ENCODE measurements at places on chromosomes 4 and X.

GRCh38 chr4:62003695-62004094, 803.6 kb downstream of the ADGRL3 start:
- DNase-seq, result no peak

GRCh38 chrX:50093625-50094024, 107.2 kb downstream of the AKAP4 start:
- DNase-seq, result no peak

- DNase-seq, result no peak
These were observed 25.7 kb downstream of the RNF128 start for GRCh38 chrX:106752101-106752678.

GRCh38 chr4:126583509-126583908, 1049.2 kb upstream of the INTU start:
- no peak for DNase-seq

DNA sequence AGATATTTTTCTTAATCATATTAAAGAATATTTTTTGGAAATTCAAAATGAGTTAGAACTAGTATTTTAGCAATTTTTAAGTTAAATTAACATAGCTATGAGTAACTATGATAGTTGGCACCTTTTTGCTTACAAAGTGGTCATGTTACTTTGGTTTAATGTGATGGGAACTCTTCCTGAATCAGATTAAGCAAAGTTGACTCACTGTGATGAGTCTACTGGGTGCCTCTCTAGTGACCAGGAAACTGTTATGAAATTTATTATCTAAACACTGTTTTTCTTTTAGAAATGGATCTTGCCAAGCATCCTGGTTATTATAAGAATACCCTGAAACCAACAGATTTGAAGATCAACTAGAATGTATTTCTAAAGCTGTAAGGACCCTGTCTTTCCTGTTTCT, 985.8 kb downstream of the TRAM1L1 start:
- no peak for DNase-seq

DNA sequence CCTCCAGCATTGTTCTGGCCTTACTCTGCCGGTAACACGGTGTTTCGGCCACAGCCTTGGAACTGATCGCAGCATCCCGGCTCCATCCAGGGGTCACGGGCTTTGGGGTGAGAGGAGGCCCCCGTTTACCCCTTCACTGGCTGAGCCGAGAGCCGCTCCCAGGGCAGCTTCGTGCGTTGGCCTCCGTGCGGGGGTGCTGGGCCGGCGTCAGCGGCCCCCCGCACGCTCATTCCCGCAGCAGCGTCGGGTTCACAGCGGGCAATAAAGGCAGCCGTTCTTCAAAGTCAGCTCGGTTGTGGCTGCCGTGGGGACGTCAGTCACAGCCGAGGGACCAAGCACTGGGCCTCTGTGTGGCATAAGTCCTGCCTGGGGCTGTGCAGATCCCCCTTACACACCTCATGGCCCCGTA, 25.3 kb upstream of the PLCXD1 start:
- DNase-seq, result no peak

DNA sequence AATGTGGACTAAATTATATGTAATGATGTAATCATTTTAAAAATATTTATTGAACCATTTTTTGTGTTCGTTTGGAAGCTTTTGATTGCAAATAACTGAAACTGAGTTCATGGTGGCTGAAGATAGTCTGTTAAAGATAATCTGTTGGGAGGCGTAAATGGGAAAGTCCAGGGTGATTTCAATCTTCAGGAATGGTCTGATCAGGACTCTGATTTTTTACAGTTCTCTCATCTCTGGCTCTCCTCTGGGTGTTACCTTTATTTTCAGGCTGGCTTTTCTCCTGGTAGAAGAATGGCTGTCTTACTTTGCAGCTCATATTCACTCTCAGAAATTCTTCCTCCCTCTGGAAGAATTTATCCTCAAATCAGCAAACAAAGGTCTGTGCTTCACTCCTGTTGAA, 199.0 kb upstream of the LEF1 start:
- DNase-seq, result no peak

DNA sequence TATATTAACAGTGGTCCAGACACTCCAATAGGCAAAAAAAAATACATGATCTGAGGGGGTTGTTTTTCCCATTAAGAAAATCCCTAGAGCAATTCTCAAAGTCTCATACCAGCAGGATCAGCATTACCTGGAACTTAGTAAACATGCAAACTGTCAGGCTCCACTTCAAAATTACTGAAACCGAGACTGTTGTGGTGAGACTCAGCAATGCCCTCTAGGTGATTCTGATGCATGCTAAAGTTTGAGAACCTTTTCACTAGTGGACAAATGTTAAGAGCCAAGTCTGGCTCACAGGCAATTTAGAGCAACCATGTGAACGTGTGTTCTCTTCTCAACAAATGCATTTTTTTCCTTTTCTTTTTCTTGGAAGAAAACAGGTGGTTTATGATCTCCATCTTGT, 30.2 kb downstream of the NEK1 start:
- DNase-seq, result no peak

DNA sequence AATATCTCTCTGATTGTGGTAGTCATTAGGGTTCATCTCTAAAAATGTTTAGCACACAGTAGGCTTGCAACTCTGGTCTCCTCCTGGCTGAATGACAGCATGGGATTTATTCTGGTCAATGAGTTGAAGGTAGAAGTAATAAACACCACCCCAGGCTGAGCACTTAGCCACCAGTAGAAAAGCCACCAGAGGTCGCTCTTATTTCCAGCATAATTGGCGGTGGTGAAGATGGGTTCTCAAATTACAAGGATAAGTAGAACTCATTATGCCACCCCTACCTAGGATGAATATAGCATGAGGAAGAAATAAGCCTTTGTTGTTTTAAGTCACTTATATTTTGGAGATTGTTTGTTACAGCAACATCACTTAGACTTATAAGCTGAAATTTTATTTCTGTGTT, 302.7 kb downstream of the GPM6A start:
- DNase-seq, result no peak

DNA sequence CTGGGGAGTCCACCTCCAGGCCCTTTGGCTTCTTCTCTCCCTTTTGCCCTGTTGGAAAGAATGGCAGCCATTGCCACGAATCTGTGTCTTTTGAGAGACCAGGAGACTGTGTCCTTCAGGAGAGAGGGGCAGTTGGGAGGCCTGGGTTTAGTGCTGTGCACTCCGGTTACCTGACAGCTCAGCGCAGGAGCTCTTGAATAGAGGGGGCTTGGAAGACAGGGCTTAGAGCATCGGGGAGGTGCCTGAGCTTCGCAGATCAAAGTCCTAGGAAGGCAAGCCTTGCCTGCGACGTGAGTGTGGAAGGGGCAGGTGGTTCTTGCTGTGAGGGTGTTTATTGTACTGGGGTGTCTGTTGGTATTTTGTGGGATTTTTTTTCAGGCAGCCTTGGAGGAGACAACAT, 41.9 kb upstream of the TADA2B start:
- DNase-seq, result no peak

- DNase-seq, result no peak
These were observed 53.6 kb upstream of the PRPS1 start for GRCh38 chrX:107574711-107575110.

GRCh38 chrX:124239911-124240310, 92.5 kb upstream of the TEX13D start:
- DNase-seq, result no peak

DNA sequence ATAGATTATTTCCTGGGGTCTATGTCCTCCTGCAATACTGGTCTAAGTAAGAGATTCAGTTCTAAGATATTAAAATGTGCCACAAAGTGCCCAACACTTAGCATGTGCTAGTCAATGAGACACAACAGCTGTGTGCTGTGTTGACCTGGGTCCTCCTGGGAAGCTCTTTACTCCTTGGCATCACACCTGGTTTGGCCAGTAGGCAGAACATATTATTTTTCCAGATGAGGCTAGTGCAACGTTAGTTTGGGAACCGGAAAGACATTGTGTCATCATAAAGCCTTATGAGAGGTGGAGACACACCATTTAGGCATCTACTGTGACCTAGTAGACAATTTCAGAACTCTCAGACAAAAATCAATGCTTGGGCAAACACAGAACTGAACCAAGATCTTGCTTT, 197.8 kb downstream of the MID1IP1 start:
- DNase-seq, result no peak

DNA sequence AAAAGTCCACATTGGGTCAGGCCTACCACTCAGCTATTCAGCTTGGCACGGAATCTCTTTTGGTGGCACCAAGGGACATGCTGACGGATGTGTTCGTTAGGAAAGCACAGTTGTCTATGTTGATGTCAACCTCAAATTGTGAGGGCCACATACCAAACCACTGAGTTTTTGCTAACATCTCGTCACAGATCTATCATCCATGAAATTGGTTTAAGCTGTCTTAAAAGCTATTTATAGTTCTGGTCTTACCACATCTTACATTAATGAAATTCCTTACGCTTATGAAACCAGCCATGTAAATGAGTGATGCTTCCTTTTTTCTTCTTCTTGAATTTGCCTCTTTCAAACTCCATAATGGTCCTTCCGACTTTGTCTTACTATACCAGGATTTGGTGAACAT, 101.5 kb downstream of the MGST2 start:
- DNase-seq, result no peak

DNA sequence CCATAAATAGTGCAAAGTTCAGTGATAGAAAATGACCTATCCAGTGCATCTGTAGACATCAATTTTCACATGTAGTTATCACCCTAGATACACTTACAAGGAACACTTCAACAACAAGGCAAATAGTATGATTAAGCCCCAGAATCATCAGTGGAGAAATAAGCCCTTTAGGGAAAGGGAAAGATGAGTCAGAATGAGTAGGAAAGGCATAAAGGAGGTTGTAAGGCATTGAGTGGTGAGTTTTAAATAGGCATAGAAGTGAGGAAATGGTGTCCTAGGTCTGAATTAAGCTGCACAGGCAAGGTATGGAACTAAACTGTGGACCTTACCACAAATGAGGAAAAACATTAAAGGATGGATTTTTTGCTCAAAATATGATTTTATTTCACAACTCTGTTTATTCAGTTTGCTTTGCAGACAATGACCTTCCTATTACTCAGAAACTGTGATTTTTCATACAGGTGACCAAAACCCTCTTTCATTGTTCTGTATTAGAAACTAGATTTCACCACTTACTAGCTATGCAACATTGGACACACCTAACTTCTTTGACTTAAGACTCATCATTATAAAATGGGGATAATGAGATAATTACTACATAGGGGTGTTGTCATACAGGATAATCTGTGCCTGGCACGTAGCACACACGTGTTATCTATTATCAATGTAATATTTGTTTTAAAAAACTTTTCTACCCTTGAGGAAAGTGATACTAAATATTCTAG, 57.0 kb upstream of the MAP9 start:
- no peak for DNase-seq

- DNase-seq, result peak; percentile 36
These were observed 37.2 kb downstream of the PCGF3 start for GRCh38 chr4:742742-743311.

- DNase-seq, result no peak
These were observed 78.7 kb upstream of the PCDH18 start for GRCh38 chr4:137610960-137611359.

DNA sequence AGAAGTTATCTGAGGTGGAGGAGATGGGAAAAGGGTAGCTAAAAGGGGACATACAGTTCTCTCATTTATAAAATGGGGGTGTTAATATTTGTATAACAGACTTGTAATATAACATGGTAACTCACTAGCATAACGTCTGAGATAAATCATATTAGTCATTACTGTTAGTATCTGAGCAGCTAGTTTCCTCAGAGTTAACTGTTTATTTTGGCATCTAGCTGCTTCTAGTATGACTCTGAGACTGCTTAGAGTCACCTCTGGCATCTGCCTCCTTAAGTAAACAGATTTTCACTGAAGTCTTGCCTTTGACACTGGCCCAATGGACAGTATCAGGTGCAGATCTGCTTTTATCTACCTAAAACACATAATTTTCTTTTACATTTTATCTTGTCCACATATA, 58.1 kb downstream of the SLC30A9 start:
- DNase-seq, result no peak

DNA sequence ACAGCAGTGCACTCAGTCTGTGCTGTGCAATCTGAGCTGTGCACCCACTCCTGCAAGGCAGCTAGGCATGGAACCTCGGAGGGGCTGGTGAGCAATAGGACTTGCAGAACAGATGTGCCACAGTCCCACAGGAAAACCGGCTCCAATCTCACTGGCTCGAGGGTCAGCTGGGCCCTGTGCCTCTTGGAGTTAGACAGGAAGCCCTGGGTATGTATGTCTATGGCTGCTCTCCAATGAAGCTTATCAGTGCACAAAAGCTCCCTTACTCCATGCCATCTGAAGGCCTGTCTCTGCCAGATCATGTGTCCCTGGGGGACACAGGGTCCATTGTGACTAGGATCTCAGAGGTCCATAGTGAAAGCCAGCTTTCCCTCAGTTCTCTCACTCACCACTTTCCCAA, 335.8 kb downstream of the SH3BGRL start:
- DNase-seq, result no peak

DNA sequence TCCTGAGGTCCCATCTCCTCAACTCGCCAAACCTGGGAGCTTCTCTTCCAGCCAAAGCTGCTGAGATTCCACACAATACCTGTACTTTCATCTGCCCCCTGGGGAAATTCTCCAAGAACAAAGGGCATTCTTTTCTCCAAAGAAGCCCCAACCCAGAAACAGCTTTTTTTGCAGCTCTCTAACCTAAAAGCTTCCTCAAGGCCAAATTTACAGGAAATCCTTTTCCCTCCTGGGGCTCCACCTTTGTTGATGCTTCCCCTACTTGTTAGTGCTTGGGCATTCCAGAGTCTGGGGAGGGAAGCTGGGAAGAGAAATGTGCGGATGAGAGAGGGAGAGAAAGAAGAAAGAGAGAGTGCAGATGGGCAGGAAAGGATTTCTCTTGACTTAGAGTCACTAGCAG, 24.3 kb downstream of the ZBTB33 start:
- DNase-seq, result no peak

- no peak for DNase-seq
These were observed 14.2 kb downstream of the EFNB1 start for GRCh38 chrX:68842781-68843581.

- no peak for DNase-seq
These were observed 18.0 kb downstream of the ADH7 start for GRCh38 chr4:99417125-99417524.

GRCh38 chr4:55636656-55636999, 530 bp upstream of the NMU start:
- DNase-seq, result no peak

GRCh38 chr4:150510176-150510865, 71.6 kb upstream of the MAB21L2 start:
- DNase-seq, result no peak

DNA sequence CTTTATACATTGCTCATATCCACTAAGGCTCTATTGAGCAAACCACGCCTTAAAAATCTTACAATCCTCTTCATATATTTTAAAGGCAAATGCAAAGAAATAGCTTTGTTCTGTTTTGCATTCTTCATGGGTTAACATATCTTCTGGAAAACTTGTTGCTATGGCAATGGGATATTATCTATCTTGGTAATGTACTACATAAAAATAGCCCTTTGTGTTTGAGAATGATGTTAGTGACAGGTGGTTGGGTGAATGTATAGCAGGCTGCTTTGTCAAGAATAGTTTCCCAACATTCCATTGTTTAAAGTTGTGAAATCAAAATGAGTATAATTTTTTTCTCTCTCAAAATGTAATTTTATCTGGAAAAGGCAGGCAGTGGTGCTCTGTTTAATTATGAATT, 16.8 kb downstream of the REPS2 start:
- DNase-seq, result no peak

GRCh38 chrX:150254909-150255308, 108.2 kb upstream of the MAMLD1 start:
- no peak for DNase-seq

Measured in NCI-H1436 (cell line).